ENCODE measurements at places on chromosomes 2 and 18. TPM values are rescaled to one million over a fixed set of nuclear protein-coding genes. Genes with fewer than 3 reads are reported as not detected.
A peak's percentile ranks its signal among the peaks of the same experiment; 100 is the strongest.

- no peak for DNase-seq
Observed at GRCh38 chr2:173922760-173923159, 42.4 kb downstream of the SP3 start.

DNA sequence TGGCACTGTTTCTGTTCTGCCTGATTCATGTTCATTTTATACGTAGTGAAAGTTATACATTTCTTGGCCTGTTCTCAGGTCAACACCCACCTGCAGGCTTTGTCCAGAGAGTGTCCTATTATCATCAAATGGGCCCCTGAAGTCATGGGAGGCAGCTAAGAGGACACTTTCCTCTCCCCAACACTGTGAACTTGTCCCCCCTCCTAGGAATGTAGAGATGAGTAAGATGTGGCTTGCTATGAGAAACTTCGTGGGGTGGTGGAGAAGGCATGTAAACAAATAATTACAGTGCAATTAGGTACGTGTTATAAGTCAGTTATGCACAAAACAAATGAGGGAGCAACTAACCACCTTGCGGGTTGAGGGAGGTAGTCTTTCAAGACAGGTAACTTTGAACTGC, 57.9 kb downstream of the COL4A3 start:
- DNase-seq: no peak

DNA sequence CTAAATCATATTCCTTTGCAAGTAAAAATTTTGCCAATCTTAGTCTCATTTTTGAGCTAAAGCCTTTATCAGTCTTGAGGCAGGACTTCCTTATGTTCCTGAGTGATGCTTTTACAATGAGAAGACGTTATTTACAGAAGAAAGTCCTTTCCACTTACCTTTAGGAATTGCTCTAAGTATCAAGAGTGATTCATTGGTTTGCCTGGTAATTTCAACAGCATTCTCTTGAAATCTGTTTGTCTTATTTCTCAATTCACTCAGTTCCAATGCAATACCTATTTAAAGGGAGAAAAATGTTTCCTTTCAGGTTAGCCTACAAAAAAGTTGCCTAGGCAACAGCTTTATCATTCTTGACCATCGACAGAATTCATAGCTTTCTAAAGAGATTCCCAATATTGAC, 137.2 kb downstream of the LAMA1 start:
- DNase-seq: no peak

- peak; percentile 57 for DNase-seq
Observed at GRCh38 chr2:237486819-237487448, at the start of gene MLPH. Gene MLPH, plus strand, starts transcription at chr2:237487251. Its CDS starts 6,176 bp downstream, at chr2:237493427.

The MYO3B gene
- total RNA-seq: not detected
